Mucosa of descending colon (tissue), 3 donors: ENCODE measurements at places on chromosomes 6 and 20. TPM values are rescaled to one million over a fixed set of nuclear protein-coding genes. Genes with fewer than 3 reads are reported as not detected.

DNA sequence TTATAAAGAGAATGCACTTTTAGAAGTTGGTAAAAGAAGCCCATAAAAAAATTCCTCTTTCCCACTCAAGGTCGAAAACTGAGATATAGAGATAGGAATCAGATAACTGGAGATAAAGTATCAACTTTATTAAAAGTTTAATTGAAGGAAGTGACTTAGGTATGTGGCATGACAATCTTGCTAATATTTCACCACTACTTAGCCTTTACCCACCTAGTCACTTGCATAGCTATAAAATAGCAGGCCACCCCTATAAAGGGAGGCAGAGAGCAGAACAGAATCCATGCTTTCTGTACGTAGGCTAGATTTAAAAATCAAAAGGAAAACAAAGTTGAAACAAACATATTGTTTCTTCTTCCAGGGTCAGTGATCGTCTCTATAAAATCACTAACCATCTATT is 13.2 kb upstream of the TBC1D32 start:
- DNase-seq = no peak

The NRSN1 gene
- not detected for total RNA-seq

The TCP11 gene
- total RNA-seq = not detected

DNA sequence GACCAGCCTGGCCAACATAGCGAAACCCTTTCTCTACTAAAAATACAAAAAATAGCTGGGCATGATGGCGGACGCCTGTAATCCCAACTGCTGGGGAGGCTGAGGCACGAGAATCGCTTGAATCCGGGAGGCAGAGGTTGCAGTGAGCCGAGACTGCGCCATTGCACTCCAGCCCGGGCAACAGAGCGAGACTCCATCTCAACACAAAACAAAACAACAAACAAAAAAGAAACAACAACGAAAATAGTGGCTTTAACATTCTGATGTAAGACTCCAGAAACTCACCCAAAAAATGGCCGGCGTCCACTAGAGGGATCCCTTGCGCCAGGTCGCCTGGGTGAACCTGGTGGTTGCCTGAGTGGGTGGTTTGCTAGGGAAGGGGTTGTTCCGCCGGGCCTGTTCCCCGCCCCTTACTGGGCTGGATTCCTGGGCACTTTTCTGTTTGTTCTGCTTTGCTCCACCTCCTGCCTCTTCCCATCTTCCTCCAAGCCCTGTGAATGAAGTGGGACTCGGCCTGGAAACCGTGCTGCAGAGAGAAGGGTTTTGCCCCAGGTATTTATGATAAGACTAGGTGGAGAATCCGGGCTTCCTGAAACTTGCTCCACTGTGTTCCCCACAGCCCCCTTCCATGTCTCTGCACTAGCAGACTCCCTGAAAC is 1.5 kb downstream of the PABPC1L start:
- DNase-seq = peak; percentile 80

- no peak for DNase-seq
These were observed 29.3 kb upstream of the ARMH2 start for GRCh38 chr6:24827970-24828369.

DNA sequence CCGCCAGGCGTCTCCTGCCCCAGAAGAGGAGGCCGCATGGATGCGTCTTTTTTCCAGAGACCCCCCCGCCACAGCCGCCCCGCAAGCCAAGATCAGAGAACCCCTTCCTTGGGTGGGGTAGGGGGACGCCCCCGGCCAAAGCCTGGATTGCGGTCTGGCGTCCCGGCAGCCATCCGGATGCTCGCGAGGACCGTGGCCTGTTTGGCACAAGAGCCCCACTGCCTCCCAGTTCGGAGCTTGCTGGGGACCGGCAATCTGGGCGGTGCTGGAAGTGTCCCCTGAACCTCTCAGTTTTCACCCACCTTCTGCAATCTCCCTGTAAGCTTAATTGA is 924 bp downstream of the FAM162B start:
- no peak for DNase-seq

DNA sequence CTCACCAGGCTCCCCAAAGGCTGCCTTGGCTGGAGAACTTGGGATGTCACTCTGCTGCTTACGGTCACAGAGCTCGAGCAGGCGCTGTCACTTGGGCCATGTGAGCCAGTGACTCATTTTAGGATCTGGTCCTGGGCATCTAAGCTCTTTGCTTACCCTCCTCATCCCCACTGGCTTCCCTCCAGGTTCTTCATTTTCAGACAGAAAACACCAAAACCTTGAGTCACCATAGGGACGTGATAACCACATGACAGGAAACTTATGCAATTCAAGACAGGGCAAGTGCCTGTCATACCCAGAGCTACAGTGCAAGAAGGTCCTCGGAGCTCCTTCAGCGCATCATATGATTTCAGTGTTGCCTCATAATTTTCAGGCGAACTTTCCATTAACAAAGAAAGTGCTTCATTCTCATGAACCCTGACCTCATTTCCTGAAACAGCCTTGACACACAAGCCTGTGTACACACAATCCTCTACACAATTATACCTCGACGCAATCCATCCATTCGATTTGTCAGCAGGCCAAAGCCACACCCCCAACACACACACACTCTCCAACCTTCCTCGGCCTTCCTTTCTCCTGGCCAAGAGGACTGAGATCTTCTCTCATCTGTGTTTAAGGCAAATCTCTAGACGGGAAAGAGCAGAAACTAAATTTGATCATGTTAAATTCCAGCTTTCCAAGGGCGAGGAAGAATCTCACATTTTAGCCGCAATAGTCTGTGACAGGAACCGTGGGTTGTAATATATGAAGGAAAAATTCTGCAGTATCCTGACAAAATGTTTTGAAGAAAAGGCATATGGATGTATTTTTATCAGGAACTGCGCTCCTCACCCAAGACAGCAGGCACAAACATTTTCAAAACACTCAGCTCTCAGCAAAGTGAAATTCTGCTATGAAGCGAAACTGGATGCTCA is 25.3 kb downstream of the TBC1D7 start:
- DNase-seq = peak; percentile 73

DNA sequence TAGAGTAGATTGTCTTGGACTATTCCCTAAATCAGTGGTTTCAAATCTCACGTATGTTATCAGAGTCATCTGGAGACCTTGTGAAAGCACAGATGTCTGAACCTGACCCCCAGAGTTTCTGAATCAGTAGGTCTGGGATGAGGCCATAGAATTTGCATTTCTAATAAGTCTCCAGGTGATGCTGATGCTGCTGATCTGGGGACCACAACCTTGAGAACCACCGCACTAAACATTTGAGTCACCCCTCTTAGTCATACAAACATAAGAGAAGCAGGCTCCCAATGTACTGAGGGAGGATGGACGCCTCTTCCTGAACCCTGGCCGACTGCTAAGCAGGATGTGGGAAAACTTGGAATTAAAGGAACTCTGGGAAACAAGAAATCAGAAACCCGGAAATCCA is 187.8 kb upstream of the PRDM1 start:
- DNase-seq = no peak

DNA sequence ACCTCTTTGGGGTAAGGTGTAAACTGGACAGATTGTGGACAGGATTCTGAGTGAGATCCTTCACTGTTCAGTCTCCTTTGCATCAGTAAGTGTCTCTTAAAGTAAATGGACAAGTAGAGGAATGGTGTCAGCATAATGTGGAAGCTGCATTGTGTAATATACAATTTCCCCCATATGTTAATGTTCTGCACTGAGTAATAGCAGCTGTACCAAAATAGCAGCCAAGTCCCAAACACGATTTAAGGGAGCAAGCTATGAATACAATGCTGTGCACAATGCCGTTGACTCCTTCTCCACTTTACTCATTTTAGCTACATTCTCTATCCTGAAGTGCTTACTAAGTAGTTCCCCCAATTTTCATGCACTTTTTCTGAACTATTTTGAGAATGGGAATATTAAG is 21.1 kb upstream of the TRIM26 start:
- DNase-seq = no peak

- DNase-seq = no peak
These were observed 28.3 kb downstream of the LINC00237 start for GRCh38 chr20:21077809-21078345.

DNA sequence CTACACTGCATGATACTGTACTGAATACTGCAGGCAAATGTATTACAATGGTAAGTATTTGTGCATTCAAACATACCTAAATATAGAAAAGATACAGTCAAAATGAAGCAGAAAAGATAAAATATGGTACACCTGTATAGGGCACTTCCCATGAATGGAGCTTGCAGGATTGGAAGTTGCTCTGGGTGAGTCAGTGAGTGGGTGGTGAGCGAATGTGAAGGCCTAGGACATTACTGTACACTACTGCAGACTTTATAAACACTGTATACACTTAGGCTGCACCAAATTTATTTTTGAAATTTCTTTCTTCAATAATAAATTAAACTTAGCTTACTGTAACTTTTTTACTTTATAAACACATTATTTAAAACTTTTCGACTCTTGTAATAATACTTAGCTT is 213.1 kb downstream of the ATXN1 start:
- DNase-seq = no peak
